ENCODE measurements at places on chromosomes 1 and 21.

- no peak for DNase-seq
Observed at GRCh38 chr1:54842206-54842915, 41.2 kb upstream of the TTC22 start.

- no peak for DNase-seq
Observed at GRCh38 chr1:165228676-165229075, 127.8 kb downstream of the LMX1A start.

DNA sequence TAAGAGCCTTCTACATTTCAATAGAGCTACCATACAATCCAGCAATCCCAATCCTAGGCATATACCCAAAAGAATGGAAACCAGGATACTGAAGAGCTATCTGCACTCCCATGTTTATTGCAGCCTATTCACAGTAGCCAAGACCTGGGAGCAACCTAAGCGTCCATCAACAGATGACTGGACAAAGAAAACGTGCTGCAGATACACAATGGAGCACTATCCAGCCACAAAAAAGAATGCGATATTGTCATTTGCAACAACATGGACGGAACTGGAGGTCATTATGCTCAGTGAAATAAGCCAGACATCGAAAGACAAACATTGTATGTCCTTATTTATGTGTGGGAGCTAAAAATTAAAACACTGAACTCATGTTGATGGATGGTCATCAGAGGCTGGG, 115.3 kb downstream of the HLCS start:
- DNase-seq = no peak

DNA sequence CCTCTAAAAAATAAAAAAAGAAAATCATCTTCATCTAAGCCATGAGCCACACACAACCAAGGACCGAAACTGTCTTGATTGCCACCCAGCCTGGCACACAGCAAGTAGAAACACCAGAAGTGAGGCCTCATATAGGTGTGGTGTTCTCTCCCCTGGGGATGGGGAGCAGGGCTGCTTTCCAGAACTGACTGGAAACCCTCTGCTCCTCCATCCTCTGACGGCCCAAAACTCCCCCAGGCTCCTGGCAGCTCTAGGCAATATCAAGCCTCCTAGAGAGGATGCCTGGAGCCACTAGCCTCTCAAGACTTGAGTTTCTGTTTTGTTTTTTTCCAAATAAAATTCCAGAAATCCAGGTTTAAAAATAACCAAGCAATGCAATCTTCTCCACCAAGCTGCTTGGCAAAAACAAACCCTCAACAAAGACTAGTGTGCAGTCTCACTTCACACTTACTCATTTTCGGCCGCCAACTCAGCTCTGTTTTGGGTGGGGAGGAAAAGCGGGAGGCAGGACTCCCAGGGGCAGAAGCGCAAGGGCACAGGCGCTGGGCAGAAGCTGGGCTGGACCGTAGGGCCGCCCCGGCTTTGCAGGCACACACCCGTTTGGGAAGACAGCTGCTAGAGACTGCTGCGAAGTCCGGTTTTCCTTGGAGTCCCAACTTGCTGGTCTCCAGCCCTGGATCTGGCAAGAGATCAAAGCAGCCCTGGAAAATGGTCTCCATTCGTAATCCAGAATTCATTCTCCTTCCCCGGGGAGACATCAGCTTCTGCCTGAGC, 78.2 kb upstream of the CAPZB start:
- DNase-seq = no peak

DNA sequence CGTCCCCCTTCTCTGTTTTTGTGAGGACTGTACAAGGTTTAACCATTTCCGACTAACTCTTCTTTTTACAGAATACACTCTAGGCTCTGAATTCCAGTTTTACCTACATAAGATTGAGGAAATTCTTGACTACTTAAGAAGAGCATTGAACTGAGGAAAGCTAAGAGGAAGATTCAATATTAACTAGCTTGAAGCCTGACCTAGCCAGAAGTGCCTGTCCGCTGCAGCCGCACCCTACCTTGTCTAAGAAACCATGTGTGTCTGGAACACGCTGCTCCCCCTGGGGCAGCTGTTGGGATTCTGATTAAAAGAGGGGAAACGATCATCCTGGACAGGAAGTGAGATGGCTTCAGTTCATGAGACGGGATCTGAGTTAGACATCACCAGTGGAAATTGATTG, 28.9 kb downstream of the CA6 start:
- DNase-seq = no peak
